ENCODE measurements at places on chromosomes 13 and 19. TPM values are rescaled to one million over a fixed set of nuclear protein-coding genes. Genes with fewer than 3 reads are reported as not detected.

DNA sequence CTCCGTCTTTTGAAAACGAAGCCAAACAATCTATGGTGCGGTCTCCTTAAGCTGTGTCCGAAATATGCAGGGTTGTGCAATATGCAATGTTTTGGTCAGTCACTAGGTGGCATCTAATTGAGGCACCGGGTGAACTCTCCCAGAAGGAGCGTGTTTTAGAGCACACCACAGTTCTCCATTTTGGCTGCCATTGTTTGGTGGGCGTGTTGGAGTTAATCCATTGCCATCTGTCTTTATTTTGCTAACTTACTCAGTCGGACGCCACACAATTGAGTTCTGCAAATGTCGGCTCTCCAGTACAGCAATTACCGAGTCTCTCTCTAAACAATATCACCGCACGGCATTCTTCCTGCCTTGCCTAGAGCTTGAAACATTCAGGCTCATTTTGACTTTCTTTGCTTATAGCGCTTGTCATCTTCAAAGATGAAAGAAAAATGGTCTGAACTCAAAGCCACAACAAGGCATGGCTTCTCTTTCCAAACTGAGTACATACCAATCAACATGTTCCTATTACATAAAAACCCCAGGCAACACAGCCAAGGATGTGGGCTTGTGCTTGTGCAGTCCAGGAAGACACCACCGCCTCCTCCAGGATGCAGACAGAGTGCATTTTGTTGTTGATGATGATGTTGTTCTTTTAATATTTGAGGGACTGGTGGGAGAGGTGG lies 182.0 kb upstream of the SERP2 start:
- no peaks in the 10 kb centered on the region for H3K4me1 ChIP-seq
- H3K36me3 ChIP-seq = no peaks in the 10 kb centered on the region
- H3K4me3 ChIP-seq = no peak overlapping the region
- H3K27me3 ChIP-seq = no peaks in the 10 kb centered on the region

- H3K27ac ChIP-seq = no peak overlapping the region
- H3K36me3 ChIP-seq = peaks cover 12% of the 10 kb centered on the region
- H3K4me3 ChIP-seq = no peak overlapping the region
- no peaks in the 10 kb centered on the region for H3K27me3 ChIP-seq
These were observed 6.4 kb downstream of the CCDC8 start for GRCh38 chr19:46406976-46407375.

SIGLEC7 gene
- total RNA-seq = not detected

ZNF837 gene
- total RNA-seq = 0.71 TPM

ZNF490 gene
- total RNA-seq = 5.3 TPM

GRCh38 chr13:77150651-77151050 lies 123.7 kb upstream of the FBXL3 start:
- no peak overlapping the region for H3K27ac ChIP-seq
- H3K4me1 ChIP-seq = no peaks in the 10 kb centered on the region
- no peak overlapping the region for H3K4me3 ChIP-seq
- no peak for DNase-seq
- H3K27me3 ChIP-seq = no peaks in the 10 kb centered on the region

VMAC gene
- 2.3 TPM for total RNA-seq

Measured in heart left ventricle (tissue), 16 donors.